ENCODE measurements at places on chromosomes 11 and 22.

DNA sequence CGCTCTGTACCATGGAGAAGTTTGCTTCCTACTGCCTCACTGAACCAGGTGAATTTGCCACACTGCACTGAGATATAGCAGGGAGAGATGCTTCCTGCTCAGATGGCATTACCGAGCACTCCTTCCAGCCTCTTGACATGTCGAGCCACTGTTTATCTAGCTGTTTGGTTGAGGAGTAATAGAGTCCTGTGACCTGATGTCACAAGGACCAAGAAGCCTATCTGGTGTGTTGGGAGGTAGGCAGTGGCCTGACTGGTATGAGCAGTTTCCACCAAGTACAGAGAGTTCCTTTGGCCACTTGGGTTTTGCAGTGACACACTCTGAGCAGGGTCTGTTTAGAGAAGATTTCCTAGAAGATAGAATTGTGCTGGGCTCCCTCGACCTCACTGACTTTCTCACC, 5.2 kb downstream of the ACAD8 start:
- DNase-seq, result no peak

- DNase-seq, result no peak
Measured at GRCh38 chr22:44938886-44939285, 70.9 kb downstream of the PHF21B start.

DNA sequence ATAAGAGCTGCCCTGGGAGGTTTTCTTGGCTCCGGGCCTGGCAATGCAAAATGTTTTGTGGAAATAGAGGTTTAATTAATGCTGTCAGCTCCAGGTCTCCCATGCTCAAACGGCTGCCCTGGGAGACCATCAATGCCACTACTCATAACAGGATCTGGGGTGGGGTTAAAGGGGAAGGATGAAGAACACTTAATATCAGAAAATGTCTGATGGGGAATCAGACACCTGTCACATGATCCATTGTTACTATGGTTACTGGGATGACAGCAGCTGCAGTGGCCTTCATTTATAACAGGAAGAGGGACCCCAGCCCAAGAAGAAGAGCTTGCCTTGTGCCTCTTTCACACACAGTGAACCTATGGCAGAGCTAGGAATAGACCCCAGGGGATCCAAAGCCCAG, 2.2 kb upstream of the SYT13 start:
- no peak for DNase-seq

- no peak for DNase-seq
Measured at GRCh38 chr11:76148941-76149613, 57.2 kb downstream of the WNT11 start.
